NCI-H187 treated with DMSO at 0.1 percent for 48 hours (cell line): ENCODE measurements at places on chromosomes 7 and 10.

- DNase-seq = no peak
Measured at GRCh38 chr7:52749880-52750279, 285.6 kb upstream of the POM121L12 start.

DNA sequence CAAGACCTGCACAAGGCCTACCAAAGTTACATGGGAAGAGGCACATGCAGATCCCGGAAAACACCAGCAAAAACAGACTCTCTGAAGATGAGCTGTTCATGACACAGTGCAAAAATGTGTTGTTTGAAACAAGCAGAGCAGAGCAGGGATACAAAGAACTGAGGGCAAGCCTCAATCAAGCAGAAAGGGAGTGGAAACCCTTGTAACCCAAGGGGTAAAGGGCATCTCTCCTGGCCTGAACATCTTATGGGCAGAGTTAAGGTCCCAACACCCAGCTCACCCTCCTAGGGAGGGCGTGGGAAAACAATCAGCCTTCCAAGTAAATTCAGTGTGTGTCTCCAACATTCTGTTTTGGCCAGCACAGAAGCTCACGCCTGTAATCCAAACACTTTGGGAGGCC is 10.5 kb downstream of the PSPH start:
- no peak for DNase-seq

GRCh38 chr10:62860946-62861345 is 44.8 kb upstream of the EGR2 start:
- no peak for DNase-seq

DNA sequence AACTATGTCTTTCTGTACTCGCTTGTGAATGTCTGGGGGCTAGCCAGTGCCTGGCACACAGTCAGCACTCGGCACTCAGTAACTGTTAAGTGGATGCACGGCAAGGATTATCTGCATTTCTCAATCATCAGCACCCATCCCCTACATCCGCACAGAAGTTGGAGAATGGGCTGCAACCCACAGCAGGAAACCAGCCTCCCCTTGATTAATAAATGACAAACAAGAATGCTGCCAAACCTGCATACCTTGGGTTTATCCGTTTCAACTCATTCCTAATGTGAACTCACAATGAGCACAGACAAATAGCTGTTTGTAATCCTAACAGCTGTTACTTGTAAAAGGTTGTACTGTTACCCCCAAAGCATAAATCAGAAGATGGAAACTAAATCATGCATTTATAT is 28.9 kb downstream of the PPP1R3C start:
- no peak for DNase-seq

GRCh38 chr7:44646176-44646920 is 39.9 kb downstream of the OGDH start:
- no peak for DNase-seq

- no peak for DNase-seq
Measured at GRCh38 chr10:71836596-71836974, 14.5 kb downstream of the PSAP start.

- no peak for DNase-seq
Measured at GRCh38 chr7:135692055-135692454, 29.7 kb downstream of the STMP1 start.

- no peak for DNase-seq
Measured at GRCh38 chr10:105024184-105024583, 383.1 kb downstream of the SORCS3 start.

GRCh38 chr7:4629287-4629895 is 52.7 kb upstream of the FOXK1 start:
- DNase-seq = no peak

DNA sequence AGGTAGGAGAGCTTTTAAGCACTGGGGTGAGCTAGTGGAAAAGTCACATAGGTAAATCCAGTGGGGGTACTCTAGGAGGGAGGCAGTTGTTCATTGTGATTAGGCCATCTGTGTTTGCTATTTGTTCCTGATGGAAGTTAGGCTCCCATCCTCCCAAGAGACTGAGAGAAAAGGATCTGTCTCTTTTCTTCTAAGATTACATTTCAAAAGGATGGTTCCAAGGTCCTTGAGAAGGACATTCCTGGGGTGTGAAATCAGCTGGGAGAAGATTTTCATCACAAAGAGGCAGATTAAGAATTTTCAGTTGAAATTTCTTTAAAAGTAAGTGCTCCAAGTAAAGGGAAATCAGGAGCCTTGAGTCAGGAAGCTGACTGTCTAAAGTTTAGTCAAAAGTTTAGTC is 210.8 kb upstream of the CSTF2T start:
- no peak for DNase-seq

DNA sequence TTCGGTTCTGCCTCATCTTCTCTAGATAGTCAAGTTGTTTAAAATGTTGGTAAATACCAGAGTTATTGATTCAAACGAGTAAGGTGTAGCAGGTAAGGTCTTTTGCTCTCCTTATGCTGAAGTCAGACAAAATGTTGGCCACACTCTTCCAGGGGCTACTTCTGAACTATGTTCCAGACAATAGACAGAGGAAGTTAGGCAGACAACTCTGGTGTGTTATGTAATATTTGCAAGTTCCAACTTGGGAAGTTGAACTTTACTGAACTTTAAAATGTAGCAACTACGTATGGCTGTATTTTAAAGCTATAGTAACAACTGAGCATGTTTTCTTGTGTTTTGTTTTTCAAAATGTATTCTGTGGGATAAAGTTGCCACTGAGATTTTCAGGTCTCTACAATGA is 125.7 kb upstream of the NEBL start:
- DNase-seq = no peak

GRCh38 chr10:61089251-61089650 is 145.3 kb upstream of the RHOBTB1 start:
- no peak for DNase-seq

DNA sequence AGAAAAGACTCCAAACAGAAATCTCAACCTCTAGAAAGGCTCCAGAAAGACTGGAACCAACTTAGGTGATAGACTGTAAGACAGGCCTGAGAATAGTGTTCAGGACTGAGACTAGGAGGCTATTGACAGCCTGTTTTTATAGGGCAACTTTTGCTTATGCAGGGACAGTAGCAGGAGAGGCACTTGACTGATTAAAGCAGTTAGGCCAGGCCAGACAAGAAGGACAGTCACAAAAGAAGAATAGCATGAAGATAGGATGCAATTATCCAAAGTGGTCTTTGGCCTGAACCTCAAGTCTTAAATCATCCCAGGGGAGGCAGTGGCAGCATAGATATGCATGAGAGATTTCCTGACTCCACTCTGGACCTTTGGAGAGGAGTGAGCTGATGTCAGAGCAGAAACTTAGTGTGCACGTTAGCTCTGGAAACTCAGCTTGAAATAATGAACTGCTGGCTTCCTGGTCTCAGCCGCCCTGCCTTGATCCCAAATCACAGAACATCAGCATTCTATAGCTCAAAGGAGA is 290.6 kb downstream of the SORCS3 start:
- no peak for DNase-seq

- DNase-seq = no peak
Measured at GRCh38 chr10:35643151-35644049, 1.3 kb upstream of the FZD8 start.

- DNase-seq = no peak
Measured at GRCh38 chr10:19967981-19968380, 151.7 kb downstream of the PLXDC2 start.
